ENCODE measurements at places on chromosomes 7 and 10.

- no peak for DNase-seq
Measured at GRCh38 chr10:31554556-31554955, 235.5 kb downstream of the ZEB1 start.

DNA sequence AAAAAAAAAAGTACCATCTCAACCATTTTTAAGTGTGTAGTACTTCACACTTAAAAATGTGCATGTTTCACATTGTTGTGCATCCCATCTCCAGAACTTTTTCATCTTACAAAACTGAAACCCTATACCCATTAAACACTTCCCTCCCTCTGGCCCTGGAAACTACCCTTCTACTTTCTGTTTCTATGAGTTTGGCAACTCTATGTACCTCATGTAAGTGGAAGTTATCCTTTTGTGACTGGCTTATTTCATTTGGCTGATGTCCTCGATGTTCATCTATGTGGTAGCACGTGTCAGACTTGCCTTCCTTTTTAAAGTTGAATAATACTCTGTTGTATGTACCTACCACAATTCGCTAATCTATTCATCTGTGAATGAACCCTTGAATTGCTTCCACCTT, 12.2 kb downstream of the KCNMA1 start:
- DNase-seq = no peak

DNA sequence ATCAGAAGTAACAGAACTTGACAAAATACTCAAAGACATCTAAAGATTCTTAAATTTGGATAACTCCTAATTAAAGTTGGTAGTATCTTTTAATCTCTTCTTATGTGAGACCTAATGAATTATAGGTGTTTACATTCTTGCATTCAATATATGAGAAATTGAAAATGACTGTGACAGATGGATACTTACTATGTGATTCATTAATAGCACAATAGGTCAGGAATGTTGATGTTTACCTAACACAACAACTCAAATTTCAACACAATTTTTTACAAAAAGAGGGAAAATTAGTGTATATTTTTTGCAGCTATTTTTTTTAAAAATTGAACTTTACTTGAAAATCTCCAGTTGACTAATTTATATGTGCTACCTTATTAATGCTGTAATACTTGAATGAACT, 31.7 kb upstream of the MCU start:
- no peak for DNase-seq

GRCh38 chr7:136104269-136104603, 127.1 kb upstream of the MTPN start:
- DNase-seq = no peak

DNA sequence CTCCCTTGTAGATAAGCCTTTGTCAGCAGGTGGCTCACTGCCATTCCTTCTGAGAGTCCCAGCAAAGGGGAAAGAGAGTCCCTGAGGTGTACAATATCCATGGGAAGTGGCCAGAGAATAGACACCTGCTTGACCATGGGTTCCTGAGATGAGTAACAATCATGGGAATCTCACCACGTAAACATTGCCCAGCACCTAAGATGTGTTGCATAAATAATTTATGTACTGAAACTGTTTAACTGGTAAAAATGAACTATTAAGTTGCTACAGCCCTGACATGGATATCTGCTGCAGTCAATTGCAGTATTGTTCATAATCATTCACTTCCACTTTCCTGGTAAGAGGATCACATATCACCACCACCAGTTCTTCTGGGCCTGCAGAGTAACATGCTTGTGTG, 123.8 kb upstream of the INHBA start:
- no peak for DNase-seq

All from pons (tissue), 1 donor.